ENCODE measurements at places on chromosomes 12 and 14.

- no peak for DNase-seq
These were observed 145.0 kb downstream of the CAND1 start for GRCh38 chr12:67414011-67414715.

DNA sequence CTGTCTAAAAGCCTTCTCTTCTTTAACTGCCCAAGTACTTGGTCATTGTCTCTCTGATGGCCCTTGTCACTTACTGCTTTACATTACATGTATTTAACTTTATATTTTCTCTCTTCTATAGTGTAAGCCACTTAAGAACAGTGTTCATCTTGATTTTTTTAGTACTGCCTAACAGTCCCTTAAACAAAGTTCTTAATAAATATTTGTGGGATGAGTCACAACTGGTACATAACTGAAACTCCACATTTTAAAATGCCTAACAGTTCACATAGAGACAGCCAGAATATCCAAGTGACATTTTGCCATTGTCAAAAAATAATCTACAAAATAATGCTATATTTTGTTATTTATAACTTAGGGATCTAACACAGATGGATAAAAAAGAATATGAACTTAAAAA is 146.6 kb downstream of the STXBP6 start:
- peak; percentile 29 for DNase-seq

- no peak for DNase-seq
These were observed 6.5 kb downstream of the NUBPL start for GRCh38 chr14:31567655-31568054.

DNA sequence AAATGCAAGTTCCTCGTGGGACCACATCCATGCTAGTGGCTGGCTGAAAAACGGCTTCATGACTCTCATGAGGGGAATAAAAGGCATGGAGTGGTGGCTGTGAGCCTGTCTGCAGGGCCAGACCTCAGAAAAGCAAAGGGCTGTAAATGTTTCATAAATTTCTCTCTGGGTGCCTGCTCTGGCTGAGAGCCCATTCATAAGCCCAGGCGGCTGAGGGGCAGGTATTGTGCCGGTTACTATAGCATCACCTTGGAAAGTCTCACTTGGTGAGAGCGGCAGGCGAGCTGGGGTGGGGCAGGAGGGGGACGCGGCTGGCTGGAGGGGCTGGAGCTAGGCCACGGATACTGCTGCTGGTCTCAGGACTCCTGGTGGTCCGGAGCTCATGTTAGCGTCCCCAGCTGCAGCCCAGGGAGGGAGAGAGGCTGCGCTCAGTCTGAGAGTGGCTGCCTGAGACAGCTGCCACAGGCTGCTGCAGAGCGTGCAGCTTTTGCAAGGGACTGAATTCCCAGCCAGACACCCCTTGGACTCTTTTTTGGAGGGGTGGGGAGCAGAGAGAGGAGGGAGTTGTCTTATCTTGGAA is at the start of gene SLC17A8:
TSS of gene SLC17A8 (plus strand) at position 431 of the 580 bp plus-strand sequence. CDS start 318 bp downstream, outside the sequence.
- DNase-seq = no peak

DNA sequence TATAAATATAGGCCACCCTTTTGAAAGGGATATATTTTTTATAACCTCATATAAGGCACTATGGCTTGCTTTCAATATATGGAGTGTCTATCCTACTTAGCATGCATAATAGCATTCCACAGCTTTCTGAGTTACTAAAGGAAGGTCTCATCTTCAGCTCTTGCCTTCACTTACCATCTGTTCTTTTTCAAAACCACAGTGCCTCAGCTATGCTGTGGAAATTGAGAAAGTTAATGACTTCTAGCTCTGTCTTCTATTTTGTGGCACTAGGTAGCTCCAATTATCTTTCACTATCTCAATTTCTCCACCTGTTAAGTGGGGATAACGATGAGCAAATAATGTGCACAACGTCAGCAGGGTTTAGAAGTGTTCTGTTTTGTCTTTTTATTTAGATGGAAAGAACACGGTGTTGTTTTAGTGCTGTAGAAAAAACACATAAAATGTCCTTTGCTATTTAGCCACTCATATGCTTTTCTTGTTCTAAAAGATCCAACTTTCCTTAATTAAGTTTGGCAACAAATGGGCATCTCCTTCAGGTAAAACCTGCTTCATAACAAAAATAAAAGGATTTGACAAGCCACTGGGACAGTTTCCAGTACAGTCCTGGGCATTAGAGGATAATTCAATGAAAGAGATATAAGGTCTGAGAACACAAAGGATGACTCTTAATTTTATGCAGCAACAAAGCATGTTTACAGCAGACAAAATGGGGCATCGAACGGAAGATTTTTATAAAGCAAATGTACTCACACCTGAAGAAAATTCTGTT is 462.0 kb upstream of the SYT1 start:
- DNase-seq = no peak

GRCh38 chr14:72946491-72946890 is 20.2 kb downstream of the DCAF4 start:
- no peak for DNase-seq

Data from HFF-Myc (cell line).